ENCODE measurements at places on chromosomes 6 and 20.

- DNase-seq: no peak
These were observed 43.1 kb downstream of the PANK2 start for GRCh38 chr20:3932277-3932676.

- DNase-seq: no peak
These were observed 9.5 kb upstream of the SNRNP48 start for GRCh38 chr6:7580537-7580926.

DNA sequence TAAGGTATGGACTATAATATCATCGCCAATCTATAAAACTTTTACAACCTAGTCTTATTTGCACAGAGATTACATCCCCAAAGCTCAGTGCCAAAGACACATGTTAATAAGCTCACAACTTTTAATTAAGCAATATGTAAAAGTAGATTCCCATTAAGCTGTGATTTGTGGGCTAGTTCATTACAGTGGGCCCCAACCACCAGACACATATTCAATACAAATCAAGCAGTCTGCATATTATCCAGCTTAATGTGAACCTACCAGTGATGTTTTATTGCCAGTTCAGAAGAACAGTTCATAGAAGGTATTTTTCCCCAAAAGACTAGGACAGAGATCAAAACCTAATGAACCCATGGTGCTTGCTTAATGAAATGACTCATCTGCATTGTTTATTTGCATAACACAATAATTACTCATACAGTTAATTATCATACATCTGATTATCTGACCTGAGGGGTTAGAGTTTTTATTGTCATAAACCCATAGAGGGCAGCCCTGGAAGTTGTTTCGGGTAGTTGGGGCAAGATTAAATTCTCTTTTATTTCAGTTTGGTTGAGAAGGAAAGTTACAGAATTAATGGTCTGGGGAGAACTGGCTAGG is 831.0 kb downstream of the TFAP2A start:
- no peak for DNase-seq

GRCh38 chr20:50366270-50367103 is 143.7 kb upstream of the PTPN1 start:
- DNase-seq: peak; percentile 71

GRCh38 chr6:63352544-63353285 is 32.9 kb upstream of the LGSN start:
- peak; percentile 34 for DNase-seq

- no peak for DNase-seq
These were observed 21.9 kb downstream of the NCOA7 start for GRCh38 chr6:125812394-125813292.

DNA sequence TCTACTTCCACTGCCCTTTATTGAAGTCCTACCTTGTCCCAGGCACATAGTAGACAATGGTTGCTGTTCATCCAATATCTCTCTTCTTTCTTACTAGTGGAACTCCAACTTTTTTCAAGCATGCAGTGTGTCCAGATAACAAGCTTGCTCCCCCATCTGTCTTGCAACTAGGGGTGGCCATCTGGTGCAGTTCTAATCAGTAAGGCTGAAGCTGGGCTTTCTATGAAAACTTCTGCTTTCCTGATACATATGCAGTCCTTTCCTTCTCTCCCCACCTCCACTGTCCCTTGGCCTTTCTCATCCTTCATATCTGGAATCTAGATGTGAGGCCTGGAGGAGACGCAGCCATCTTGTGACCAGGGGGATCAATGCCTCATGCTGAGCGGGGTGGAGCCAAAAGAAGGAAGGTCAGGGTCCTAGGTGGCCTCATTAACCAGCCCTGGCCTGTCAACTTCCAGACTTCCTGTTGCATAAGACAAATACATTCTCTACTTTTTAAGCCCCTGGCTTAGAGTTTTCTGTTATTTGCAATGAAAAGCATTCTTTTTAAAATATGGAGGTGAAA is 59.6 kb upstream of the ZFP64 start:
- no peak for DNase-seq

GRCh38 chr6:34246563-34247391 is 2.0 kb downstream of the SMIM29 start:
- peak; percentile 35 for DNase-seq

- no peak for DNase-seq
These were observed 27.2 kb upstream of the PREX1 start for GRCh38 chr20:48855046-48855445.

DNA sequence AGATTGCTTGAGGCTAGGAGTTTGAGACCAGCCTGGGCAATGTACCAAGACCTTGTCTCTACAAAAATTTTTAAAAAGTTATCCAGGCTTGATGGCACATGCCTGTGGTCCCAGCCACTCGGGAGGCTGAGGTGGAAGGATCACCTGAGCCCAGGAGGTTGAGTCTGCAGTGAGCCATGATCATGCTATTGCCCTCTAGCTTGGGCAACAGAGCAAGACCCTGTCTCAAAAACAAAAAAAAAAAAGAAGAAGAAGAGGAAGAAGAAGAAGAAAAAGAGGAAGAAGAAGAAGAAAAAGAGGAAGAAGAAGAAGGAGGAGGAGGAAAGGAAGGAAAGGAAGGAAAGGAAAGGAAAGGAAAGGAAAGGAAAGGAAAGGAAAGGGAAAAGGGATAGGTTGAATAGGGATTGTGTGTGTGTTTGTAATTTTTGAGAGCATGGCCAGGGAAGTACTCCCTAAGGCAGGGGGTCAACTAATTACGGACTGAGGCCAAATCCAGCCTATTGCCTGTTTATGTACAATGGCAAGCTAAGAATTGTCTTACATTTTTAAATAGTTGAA is 43.0 kb upstream of the ZNF217 start:
- no peak for DNase-seq

GRCh38 chr6:146803601-146804000 is 204.8 kb downstream of the ADGB start:
- DNase-seq: no peak

All from femur (tissue), 1 donor.